ENCODE measurements at places on chromosomes 6 and 20. TPM values are rescaled to one million over a fixed set of nuclear protein-coding genes. Genes with fewer than 3 reads are reported as not detected.

- no peaks in the 10 kb centered on the region for H3K4me1 ChIP-seq
- no peaks in the 10 kb centered on the region for H3K27me3 ChIP-seq
- H3K27ac ChIP-seq, result no peak overlapping the region
- H3K4me3 ChIP-seq, result no peak overlapping the region
- DNase-seq, result no peak
Observed at GRCh38 chr6:13119549-13119948, 208.8 kb downstream of the TBC1D7 start.

DNA sequence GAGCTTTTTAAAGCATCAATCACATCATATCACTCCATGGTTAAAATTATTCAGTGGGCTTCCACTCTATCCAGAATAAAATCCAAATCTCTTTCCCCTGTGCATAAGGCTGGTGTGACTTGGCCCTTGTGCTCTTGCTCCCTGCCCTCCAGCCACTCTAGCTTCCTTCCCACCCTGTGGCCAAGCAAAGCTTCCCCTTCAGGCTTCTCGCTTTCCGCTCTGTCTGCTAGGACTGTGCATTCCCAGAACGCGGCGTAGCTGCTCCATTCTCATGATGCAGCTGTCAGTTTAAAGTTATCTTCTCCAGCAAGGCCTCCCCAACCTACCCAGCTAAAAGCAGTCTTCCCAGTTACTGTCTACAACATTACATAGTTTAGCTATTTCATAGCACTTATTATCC is 19.4 kb upstream of the KCNK16 start:
- peaks cover 18% of the 10 kb centered on the region for H3K4me1 ChIP-seq
- H3K27ac ChIP-seq, result no peak overlapping the region
- no peaks in the 10 kb centered on the region for H3K36me3 ChIP-seq
- no peak for DNase-seq
- no peak overlapping the region for H3K4me3 ChIP-seq
- no peaks in the 10 kb centered on the region for H3K27me3 ChIP-seq

- H3K4me1 ChIP-seq, result peaks cover 10% of the 10 kb centered on the region
- no peaks in the 10 kb centered on the region for H3K36me3 ChIP-seq
- no peak overlapping the region for H3K4me3 ChIP-seq
- H3K27ac ChIP-seq, result no peak overlapping the region
Observed at GRCh38 chr6:89999945-90000825, 105.9 kb downstream of the GJA10 start.

RNF182 gene
- not detected for polyA plus RNA-seq

BHLHE23 gene
- polyA plus RNA-seq, result not detected

GRCh38 chr20:43363506-43363905 is 94.2 kb upstream of the SRSF6 start:
- DNase-seq, result no peak

DNA sequence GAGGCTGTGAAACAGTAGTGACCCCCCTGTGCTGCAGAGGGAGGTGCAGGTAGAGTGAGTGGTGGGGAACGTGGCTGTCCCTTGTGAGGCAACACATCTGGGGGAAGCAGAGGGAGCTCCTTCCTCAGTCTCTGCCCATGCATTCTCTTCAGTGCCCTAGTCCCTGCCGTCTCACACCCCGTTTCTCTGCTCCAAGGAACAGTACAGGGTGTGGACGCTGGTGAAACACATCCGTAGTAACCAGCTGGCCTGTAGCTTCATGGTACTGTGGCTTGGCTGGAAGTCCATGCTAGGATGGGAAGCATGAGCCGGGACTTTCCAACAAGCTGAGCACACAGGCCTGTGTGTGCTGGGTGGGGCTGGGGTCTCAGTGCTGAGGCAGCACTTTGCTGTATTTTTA is 25.4 kb upstream of the CST3 start:
- DNase-seq, result no peak
- H3K36me3 ChIP-seq, result no peaks in the 10 kb centered on the region
- H3K27me3 ChIP-seq, result no peaks in the 10 kb centered on the region
- H3K4me1 ChIP-seq, result peaks cover 11% of the 10 kb centered on the region
